ENCODE measurements at places on chromosomes 3 and 15. TPM values are rescaled to one million over a fixed set of nuclear protein-coding genes. Genes with fewer than 3 reads are reported as not detected.

The STRA6 gene
- total RNA-seq: 15.7 TPM

The C3orf70 gene
- total RNA-seq: 0.11 TPM

The DUOXA2 gene
- total RNA-seq: not detected

The TMEM158 gene
- total RNA-seq: under 0.01 TPM

The NT5DC2 gene
- 281 TPM for total RNA-seq
